ENCODE measurements at places on chromosomes 5 and 9.

- no peak for DNase-seq
Measured at GRCh38 chr5:172843825-172844576, 9.9 kb downstream of the ERGIC1 start.

DNA sequence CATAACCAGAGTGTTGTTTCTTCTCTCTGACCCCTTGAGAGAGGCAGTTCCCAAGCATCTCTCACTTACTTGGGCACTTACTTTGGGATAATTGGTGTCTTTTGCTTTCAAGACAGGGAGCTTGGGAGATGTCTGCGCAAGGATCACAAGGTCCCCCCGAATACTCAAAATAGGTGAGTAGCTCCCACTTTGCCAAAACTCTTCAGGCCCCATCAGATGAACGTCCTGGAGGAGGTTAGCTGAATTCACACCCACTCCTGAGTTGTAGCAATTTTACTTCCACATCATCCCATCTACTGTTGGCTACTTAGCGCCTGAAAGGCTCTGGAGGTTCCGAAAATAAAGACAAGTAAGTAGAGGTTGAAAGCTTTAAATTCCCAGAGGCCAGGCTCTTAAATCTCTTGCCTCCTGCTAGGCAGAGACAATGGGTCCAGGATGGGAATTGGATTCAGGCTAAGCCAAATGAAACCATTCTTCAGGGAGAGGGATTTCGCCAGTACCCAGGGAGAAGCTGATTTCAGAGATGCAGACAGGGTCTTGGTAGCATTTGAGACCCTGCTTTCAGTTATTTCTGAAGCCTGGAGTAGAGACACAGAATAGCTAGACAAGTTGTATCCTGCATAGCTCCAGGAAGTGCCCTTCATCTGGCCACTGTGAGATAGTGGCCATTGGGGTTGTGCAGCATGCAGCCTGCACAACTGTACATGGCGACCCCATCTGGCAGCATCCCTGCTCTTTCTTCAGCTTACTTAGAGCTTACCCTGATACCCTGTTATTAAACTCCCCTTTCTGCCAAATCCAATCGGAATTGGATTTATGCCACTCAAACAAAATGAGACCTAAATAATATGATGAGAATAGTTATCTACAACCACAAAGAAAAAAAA lies 60.1 kb downstream of the BOD1 start:
- DNase-seq, result no peak

- no peak for DNase-seq
Measured at GRCh38 chr5:23419115-23419514, 88.3 kb upstream of the PRDM9 start.

DNA sequence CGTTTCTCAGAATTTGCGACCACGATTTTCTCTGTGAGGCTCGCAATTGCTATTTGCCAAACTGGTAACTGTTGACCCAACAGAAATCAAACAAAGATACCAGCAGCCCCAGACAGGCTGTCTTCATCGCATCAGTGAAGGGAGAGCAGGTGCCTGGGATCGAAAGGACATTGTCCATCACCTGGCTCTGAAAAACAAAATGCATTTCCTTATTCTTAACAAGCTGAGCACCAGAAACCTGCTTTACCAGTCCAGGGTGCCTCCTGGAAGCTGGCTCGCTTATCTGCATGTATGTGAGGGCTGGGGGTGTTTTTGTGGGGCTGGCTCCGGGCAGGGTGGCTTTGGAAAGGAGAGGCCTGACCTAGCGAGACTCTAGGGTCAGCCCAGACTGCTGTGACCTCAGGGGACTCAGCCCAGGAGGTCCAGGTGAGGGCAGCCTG lies 24.7 kb downstream of the WWC1 start:
- no peak for DNase-seq

GRCh38 chr9:8555762-8556500 lies 756.4 kb upstream of the DMAC1 start:
- DNase-seq, result no peak

- no peak for DNase-seq
Measured at GRCh38 chr9:68913054-68913453, 100.9 kb downstream of the PRKACG start.

DNA sequence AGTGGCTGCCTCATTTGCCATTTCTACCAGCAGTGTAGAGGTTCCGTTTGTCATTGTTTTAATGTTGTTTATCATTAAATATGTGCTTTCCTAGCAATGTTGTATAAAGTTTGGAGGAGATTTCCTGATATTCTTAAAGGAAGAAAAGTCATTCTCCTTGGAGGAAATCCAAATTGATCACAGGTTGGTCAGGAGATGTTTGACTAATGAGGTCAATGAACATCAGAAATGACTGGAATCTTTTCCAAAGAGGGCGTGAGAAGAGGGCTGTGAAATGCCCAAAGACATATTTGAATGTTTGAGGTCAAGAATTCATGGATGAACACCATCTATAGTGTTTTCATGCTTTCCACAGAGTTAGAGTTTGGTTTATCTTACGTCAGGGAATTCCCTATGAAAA lies 471.3 kb downstream of the MAT2B start:
- no peak for DNase-seq

DNA sequence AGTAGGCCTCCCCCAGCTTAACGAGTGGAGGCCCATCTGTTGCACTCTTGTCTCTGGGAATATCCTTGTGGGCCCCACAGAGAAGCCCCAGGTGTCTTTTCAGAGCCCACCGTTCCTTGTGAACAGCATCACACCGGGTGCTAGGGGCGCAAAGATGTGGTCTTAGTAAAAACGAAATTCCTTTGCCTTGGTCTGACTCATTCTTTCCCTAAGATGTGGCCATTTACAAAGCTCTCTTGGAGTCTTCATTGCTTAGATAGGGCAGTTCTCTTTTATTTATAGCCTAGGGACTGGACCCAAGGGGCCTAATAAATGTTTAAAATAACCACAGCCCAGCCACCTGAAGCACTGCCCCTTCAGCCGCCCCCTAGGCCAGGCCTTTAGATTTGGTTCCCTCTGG lies 52.8 kb upstream of the RPL26L1 start:
- DNase-seq, result peak; percentile 32

DNA sequence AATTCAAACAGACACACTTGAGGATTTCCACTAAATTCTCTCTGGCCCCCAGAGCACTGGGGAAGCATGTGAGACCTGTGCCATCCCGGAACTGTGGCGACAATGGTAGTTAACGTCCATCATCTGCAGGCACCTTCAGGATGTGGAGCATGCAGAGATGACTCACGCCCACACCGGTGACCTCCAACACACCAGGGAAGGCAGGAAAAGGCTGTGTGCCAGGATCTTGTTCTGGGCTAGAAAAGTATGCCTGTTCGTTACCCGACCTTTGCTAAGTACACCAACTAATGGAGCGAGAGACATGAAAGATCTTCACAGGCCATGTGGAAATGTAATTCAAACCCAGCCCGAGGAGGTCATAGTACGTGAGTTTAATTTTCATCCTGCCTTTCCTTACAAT lies 208.8 kb downstream of the MELK start:
- no peak for DNase-seq

DNA sequence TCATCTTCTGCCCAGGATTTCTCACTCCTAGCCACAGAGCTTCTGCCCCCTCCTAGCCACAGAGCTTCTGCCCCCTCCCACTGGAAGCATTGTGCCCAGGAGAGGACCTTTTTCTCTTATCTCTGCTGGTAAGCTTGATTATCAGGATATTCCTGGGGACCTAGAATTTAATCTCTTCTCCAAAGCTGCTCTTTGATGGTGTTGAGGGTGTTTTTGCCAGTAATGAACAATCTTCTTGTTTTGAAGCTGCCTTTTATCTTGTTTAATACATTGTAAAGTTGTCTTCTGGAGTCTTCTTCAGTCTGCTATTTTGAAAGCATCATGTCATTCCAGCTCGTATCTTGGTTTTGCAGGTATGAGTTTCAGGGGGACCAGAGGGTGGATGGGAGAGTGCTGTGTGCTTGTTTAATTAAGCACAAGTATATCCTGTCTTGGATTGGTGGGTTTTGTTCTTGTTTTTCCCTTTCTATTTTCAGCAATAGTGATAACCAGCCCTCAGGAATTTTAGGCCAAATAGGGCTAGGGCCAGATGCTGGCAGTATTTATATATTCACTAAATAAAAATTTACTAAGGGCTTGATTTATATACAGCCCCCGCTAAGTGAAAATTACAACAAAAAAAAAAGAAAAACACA lies 214.0 kb upstream of the DMRT1 start:
- DNase-seq, result no peak

- DNase-seq, result no peak
Measured at GRCh38 chr9:115135821-115136778, 18.1 kb upstream of the TNC start.

- DNase-seq, result no peak
Measured at GRCh38 chr5:38830521-38831051, 15.2 kb upstream of the OSMR start.

GRCh38 chr9:78707481-78707991 lies 410.6 kb downstream of the PSAT1 start:
- DNase-seq, result no peak

- no peak for DNase-seq
Measured at GRCh38 chr5:67648201-67648671, 451.6 kb upstream of the CD180 start.

DNA sequence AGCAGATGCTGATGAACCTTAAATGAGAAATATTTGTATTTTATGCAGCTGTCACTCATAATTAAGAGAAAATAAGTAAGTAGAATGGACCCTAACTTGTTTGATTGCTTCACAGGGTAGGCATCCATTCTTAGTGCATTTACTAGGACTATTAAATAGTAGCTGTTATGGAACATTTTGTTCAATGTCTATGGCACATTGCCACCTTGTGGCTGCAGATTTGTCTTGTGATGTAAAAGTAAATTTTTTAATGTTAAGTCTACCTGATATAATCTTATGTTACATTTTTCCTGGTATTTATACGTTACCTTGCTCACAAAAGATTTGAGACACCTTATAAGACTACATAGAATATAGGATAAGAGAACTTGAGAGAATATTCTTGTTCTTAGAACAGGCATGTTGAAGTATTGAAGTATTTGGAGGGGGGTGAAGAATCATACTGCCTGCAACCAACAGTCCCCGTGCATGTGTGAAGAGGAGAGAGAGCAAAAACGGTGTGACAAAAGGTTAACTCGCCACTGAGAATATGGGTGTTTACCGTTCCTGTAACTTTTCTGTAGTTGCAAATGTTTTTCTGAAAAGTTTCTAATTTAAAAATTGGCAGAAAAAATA lies 161.1 kb downstream of the MAST4 start:
- DNase-seq, result peak; percentile 39

GRCh38 chr9:73270967-73271721 lies 119.5 kb downstream of the ANXA1 start:
- no peak for DNase-seq

GRCh38 chr5:55665065-55665464 lies 47.1 kb downstream of the SLC38A9 start:
- no peak for DNase-seq

GRCh38 chr9:104247899-104248460 lies 153.9 kb downstream of the SMC2 start:
- no peak for DNase-seq

DNA sequence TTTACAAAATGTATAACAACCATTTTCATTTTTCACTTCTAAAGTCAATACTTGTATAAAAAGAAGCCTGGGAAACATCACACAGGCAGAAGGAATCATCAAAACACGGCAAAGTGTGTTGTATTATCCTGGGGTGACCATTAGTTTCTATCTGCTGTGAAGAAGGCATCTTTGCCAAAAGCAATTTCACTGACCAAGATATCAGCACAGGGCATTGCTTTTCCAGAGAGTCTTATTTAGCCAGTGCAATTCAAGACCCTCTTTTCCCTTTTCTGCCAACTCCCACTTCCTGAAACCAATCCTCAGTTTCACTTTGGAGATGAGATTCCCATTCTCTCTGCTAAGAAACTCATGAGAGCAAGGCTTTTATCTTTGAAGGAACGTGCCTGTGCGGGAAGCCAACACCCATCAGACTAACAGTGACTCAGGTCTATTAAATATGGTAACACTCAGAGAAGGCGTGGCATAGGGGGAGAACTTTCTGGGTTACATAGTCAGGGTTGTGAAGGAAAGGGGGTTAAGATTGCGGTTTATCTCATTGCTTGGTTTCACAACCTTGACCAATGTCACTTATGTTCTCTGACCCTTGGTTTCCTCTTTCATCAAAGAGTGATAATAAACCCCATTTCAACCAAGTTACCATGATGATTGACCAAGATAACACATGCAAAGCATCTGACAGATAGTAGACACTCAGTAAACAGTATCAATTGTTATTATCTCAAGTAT lies 666.9 kb upstream of the KLF4 start:
- no peak for DNase-seq

DNA sequence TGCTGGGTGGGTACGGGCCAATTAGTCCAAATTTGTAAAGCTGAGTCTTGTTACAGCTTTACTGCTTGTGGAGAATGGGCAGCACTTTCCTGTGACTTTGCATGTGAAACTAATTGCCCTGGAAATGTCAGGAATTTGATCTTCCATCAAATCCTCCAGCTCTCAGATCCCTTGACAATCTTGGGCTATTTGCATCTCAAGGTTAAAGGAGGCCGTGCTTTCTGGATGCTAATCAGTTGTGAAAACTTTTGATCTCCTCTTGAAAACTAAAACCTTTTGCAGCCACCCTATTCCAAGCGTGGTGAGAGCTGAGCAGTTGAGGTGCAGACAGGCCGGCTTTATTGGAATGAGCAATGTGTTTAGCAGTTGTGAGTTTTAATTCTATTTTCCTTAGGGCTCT lies 68.0 kb upstream of the CLINT1 start:
- no peak for DNase-seq

DNA sequence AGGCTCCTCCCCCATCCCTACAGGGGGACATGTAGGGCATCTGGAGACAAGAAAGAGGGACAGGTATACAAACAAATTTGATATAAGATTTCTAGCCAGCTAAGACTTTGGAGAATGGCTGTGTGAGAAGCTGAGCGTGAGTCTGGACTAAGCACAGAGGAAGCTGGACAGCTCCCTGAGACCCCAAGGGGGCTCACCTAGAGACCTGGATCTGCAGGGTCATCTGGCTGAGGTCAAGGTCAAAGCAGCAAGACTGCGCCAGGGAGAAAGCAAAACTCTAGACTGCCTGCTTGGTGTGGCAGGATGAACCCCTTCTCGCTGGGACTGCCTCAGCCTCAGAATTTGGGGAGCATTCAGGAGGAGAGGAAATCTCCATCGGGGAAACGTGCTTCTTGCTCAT lies 8.0 kb upstream of the GSN start:
- DNase-seq, result no peak

DNA sequence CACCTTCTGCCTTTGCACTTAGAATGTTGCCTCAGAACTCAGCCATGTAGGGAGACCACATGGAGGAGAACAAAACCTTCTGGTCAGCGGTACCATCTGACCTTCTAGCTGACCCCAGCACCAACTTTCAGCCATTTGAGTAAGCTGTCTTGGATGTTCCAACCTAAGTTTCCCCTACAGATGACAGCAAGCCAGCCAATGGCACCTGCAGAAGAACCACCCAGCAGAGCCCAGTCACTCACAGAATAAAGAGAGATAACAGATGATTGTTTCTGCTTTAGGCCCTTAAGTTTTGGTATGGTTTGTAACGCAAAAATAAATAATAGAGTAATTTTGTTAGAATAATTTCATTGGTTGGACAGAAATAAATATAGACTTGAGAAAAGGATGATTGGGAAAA lies 10.4 kb downstream of the DNAH5 start:
- DNase-seq, result no peak

DNA sequence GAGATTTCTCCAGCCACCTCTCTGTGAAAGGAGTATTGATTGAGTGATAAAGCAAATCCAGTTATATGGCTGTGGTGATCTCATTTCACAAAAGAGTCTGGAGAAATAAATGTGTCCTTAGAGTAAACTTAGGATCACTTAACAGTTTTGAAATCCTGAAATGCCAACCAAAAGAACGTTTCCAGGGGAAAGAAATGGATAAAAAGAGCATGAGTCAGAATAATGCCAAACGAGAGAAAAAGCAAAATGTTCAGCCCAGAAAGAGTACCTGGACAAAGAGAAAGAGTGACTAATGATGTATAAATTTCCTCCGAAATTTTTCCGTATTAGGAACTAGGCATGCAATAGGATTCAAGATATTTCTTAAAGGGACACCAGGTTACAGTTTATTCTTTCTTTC lies 463.1 kb upstream of the CDH10 start:
- no peak for DNase-seq
